ENCODE measurements at places on chromosomes 2 and 18.

GRCh38 chr2:159010340-159010739 is 41.9 kb downstream of the TANC1 start:
- no peak for DNase-seq

DNA sequence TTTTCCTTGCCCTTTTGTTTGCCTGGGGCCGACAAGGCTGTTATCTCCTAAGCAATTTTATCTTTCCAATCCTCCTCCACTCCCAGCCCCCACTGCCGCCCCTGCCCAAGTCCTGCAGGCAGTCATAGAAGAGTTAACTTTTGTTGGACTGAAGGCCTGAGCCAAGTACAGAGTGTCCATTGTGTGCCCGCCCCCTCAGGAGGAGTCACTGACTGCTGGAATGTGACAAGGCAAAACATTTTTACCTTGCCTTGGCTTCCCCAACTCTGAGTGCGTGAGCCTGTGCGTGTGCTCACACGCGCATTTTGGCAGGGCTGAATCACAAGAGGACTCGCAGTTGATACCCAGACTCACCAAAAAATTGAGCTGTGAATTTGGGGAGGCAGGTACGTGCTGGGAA is 16.2 kb downstream of the SETBP1 start:
- DNase-seq: no peak

DNA sequence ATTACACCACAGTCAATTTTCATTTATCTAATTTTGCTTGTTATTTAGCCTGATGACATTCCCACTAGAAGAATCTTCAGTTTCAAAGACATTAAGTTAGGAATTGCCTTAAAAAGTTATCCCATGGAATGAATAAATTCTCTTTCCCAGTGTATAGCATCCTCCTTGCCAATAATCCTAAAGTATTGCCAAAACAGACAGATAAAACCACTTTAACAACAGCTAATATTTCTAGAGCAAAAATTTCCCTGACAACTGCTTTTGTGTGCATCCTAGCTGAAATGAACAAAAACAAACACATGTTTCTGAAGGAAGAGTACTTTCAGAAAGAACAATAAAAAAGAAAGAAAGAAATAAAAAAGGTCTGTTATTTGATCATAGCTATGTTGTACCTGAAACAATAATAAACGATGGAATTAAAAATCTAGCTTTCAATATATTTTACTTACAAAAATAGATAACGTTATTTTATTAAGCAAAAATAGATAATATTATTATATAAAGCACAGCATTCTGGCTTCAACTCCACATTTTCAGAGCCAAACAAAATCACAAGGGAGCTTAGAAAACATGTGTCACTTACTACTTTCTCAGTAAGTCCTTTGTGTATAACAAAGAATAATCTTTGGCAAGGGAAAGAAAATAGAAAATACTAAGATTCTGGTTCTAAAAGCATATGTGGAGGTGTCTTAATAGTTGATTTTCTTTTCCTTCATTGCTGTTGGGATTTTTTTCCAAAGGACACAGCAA is 939.0 kb upstream of the CRIM1 start:
- DNase-seq: no peak

- DNase-seq: no peak
These were observed 176.6 kb downstream of the DYSF start for GRCh38 chr2:71629771-71630453.

GRCh38 chr2:151837926-151838325 is 9.7 kb upstream of the ARL5A start:
- no peak for DNase-seq

GRCh38 chr2:73281244-73281643 is 3.0 kb downstream of the FBXO41 start:
- DNase-seq: no peak

GRCh38 chr2:36886664-36887063 is 79.7 kb downstream of the STRN start:
- DNase-seq: no peak

- no peak for DNase-seq
These were observed 90.6 kb upstream of the FAM124B start for GRCh38 chr2:224492531-224492930.

GRCh38 chr2:219433666-219434467 is 776 bp upstream of the SPEG start:
- DNase-seq: peak; percentile 13

- no peak for DNase-seq
These were observed 218.1 kb downstream of the HNMT start for GRCh38 chr2:138182250-138182936.

- DNase-seq: no peak
These were observed 163.2 kb downstream of the WDPCP start for GRCh38 chr2:63425079-63425416.

DNA sequence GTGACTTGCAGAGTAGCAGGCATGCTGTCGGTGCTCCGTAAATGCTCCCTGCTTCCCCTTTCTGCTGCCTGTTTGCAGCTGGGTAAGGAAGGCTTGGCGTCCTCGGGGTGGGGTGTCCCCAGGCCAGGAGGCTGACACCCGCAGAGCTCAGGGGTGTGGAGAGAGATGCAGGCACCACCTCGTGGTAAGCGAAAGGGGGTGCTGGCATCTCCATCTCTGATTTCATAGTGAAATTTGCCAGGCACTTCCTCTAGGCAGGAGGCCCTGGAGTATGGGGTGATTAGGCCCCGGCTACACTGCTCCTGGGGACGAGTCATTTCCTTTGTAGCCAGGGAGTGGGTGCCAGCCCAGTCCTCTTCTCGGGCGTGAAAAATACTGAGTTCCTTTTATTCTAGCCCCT is 160.4 kb downstream of the KLHL29 start:
- no peak for DNase-seq

DNA sequence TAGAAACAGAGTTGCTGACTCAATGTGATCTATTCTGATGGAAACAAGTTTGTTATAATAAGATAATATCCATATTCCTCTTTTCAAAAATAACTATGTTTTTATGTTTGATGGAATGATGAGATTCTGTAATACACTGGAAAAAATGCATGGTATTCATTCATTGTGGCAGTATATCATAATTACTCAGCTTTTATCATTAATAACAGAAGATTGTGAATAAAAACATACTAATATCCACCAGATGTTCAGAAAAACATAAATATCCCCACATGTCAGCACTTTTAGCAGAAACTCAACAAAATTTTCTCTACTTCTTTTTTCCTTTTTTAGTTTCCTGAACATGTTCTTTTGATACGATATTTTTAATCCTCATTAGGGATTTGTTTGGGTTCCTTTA is 130.9 kb upstream of the CAVIN2 start:
- no peak for DNase-seq

GRCh38 chr2:237724811-237725478 is 73.6 kb upstream of the RBM44 start:
- DNase-seq: no peak

DNA sequence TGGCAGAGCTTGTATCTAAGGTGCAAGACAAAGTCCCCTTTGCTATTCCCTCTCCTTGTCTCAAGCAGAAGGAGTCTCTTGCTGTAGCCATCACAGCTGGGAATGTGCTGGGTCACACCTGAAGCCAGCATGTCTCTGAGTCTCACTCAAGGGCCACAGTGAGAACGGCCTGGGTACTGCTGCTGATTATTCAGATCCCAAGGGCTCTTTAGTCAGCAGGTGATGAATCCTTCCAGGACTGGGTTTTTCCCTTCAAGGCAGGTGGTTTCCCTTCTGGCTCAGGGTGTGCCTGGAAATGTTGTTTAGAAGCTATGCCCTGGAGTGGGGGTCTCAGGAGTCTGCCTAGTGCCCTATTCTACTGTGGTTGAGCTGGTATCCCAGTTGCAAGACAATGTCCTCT is 356.3 kb downstream of the PARD3B start:
- no peak for DNase-seq

GRCh38 chr2:168538534-168538933 is 82.5 kb downstream of the CERS6 start:
- no peak for DNase-seq

DNA sequence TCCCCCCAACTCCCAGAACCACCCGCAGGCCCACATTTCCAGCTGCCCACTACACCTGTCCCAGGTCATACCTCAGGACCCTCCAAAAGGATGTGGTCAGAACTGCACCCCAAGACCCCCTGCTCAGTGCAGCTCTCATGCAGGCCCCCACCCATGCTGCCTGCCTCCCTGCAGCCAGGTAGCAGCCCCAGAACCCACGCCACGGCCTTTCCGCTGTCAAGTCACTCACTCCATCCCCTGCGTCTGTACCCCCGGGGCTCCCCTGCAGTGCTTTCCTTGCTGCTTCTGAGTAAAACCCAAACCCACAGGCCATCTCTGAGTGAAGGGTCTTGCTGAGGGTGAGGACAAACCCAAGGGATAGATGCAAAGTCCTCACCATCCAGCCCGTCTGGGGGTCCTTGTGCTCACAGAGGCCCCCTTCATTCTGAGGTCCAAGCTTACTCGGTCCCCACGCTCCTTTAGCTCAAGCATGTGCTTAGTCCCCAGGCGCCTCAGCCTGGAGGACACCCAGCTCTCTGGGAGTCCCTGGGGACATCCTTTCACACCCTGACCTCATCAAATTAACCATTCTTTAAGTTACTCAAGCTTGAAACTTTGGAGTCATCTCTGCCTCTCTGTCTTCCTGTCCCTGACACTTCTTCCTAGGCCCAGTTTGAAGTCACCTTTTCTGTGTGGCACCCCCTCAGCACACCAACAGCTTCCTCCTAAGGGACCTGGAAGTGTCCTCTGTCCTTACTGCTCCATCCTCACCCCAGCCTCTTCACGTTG is 130.1 kb downstream of the SMAD7 start:
- DNase-seq: peak; percentile 20

- no peak for DNase-seq
These were observed 104.3 kb upstream of the PIK3C3 start for GRCh38 chr18:41850781-41851180.

DNA sequence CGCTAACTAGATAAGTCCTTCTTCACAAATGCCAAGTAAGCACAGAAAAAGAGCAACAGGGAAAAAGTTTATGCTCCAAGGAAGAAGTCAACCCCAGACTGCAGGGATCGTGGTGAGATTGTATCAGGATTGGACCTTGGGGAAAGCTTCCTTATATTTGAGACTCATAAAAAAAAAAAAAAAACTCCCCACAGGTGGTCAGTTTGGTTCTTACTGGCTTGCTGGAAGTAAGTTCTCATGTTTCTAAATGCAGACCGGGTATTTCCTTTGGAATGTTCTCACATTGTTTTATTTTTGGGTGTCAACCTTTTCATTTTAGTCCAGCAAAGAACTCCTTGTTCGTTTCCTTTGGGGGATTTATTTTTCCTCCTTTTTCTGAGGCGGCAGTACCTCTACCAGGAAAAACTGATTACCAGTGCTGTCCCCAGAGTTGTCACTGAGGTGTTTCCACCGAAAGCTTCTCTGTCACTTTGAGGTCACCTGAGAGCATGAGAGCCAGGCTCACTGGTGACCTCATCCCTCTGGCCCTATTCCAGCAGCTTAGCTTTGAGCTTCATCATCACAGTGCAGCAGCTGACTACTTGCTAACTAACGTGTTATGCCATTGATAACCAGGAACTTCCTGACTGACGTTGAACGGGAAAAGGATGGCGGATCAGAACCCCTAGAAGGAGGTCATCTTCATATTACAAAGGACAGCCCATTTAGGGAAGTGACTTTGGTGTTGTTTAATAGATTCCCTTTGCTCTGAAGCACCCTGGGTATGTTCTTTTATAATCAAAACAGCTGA is 16.8 kb upstream of the ATP8B1 start:
- no peak for DNase-seq

DNA sequence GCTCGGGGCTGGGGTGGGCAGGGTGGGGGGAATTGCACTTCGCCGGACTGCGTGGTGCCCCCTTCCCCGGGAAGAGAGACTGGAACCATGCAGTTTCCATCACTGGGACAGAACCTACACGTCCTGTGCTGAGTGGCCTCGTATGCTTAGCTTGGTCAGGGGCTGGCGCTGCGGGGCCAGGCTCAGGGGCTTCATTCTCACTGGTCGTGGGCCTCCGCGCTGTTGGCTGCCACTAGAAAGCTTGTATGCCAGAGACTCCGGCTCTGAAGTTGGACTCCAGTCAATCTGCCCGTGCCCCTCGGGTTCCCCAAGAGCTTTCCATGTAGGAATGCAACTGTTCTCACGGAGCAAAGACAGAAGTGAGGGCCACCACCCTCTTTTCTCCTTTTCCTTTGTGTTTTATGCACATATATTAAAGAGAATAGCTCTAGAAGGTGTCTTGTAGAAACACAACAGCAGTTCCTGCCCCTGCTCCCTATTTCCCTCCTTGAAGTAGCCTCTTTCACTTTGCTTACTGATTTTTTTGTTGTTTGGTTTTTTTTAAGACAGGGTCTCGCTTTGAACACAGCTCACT is 64.0 kb upstream of the YWHAQ start:
- DNase-seq: no peak

DNA sequence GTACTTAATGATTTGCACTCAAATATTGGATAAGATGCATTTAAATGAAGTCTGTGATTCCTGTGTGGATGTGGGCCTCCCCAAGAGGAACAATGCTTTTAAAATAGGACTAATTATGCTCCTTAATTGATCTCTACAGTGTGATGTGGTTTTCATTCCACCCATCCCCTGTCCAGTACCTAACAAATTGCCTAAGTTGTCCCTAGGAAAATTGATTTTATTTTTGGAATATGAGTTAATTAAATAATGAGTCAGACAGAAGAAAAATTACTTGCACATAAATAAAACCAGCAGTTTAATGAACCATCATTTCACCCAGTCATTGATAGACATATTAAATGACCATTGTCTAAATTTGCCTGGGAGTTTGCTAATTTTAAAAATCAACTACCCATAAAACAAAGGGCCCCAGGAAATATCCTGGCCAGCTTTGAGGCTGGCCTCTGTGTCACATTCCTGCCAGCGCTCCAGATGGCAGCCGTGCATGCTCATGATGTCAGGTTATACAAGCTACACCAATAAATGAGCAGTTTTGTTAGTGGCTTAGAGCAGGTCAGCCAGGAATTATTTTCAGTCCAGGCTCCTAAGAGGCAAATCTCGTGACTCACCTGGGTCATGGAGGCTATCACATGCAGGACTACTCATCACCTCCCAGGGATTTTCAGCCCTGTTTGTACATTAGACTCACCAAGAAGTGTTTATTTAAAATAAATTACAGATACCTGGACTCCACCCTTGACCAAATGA is 31.9 kb downstream of the ABHD3 start:
- DNase-seq: no peak

GRCh38 chr18:1014951-1015624 is 110.4 kb downstream of the ADCYAP1 start:
- no peak for DNase-seq

GRCh38 chr2:134281815-134282419 is 28.0 kb downstream of the MGAT5 start:
- no peak for DNase-seq

GRCh38 chr2:152134488-152135280 is 35.8 kb upstream of the CACNB4 start:
- DNase-seq: no peak

DNA sequence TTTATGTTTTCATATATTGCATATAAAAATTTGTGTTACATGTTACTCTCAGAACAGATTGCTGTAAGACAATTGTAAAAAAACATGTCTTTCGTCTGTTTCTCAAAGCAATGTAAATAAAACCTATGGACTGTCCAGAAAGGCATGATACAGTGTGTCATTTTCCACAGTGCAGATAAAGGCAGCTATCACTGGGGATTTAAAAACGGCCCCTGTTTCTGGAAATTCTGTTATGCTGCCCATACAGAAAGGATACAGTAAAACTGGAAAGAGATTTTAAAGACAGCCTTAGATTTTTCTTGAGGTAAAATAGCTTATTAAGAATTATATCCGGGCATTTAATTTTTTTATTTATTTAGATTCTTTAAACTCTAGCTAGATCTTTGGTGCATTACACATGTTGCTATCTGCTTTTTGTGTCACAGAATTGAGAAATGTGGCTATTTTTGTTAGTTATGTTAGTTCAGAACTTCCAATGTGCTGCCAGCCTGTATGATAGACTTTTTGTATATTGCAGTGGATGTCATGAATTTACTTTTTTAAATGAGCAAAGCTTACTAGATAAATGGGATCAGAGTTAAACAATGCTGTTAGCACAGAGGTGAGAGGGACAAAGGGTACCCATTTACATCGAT is 859 bp upstream of the INO80D start:
- no peak for DNase-seq
